Activated CD4-positive, alpha-beta T cell treated with anti-CD3 and anti-CD28 coated beads for 36 hours (primary cell): ENCODE measurements at places on chromosomes 2 and 18.

GRCh38 chr2:88903749-88904353 lies 212.4 kb downstream of the RPIA start:
- peak; percentile 9 for DNase-seq

- DNase-seq: no peak
Measured at GRCh38 chr2:119062652-119063051, 95.9 kb downstream of the C1QL2 start.

- DNase-seq: no peak
Measured at GRCh38 chr2:44286119-44286883, 11.0 kb downstream of the SLC3A1 start.

- peak; percentile 18 for DNase-seq
Measured at GRCh38 chr2:31137211-31138036, 816 bp downstream of the GALNT14 start.

DNA sequence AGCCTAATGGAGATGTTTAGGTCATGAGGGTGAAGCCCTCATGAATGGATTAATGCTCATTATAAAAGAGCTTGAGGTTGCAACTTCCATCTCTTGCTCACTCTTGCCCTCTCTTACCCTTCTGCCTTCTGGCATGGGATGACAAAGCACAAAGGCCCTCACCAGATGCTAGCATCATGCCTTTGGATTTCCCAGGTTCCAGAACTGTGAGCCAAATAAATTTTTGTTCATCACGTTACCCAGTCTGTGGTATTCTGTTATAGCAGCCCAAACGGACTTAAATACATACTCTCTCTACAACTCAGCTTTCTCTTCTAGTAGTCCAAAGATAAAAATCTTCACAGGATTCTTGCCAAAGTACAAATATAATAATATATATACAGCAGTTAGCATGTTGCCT lies 75.8 kb downstream of the LNPK start:
- no peak for DNase-seq
